ENCODE measurements at places on chromosomes 12 and 14.
A peak's percentile ranks its signal among the peaks of the same experiment; 100 is the strongest.

GRCh38 chr12:29505122-29505521, 7.6 kb upstream of the OVCH1 start:
- DNase-seq = no peak

GRCh38 chr14:34135492-34135891, 184.6 kb upstream of the EGLN3 start:
- no peak for DNase-seq

- no peak for DNase-seq
These were observed 33.2 kb downstream of the TMEM30B start for GRCh38 chr14:61247935-61248334.

GRCh38 chr12:62625228-62625627, 158.6 kb downstream of the MON2 start:
- DNase-seq = no peak

DNA sequence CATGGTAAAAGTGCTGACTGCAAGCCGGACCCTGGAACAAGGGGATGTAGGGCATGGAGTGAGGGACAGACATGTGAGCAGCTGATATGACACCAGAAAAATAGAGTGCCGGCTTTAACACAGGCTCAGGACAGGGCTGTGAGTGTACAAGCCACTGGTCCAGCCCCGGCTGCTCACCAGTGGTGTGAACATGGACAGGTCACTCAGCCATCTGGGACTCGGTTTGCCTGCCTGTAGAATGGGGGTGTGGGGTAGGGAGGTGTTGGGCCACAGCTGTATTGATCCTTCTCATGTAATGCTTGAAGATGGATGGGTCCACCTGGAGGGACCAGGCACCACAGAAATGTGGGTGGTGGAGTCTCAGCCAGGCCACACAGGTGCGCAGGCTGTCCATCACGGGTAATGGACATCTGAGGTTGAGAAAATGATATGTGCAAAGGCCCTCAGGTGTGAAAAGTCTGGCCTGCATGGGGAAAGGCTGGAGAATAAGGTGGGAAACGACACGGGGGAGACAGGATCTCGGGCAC, 10.6 kb upstream of the KRT74 start:
- DNase-seq = no peak

DNA sequence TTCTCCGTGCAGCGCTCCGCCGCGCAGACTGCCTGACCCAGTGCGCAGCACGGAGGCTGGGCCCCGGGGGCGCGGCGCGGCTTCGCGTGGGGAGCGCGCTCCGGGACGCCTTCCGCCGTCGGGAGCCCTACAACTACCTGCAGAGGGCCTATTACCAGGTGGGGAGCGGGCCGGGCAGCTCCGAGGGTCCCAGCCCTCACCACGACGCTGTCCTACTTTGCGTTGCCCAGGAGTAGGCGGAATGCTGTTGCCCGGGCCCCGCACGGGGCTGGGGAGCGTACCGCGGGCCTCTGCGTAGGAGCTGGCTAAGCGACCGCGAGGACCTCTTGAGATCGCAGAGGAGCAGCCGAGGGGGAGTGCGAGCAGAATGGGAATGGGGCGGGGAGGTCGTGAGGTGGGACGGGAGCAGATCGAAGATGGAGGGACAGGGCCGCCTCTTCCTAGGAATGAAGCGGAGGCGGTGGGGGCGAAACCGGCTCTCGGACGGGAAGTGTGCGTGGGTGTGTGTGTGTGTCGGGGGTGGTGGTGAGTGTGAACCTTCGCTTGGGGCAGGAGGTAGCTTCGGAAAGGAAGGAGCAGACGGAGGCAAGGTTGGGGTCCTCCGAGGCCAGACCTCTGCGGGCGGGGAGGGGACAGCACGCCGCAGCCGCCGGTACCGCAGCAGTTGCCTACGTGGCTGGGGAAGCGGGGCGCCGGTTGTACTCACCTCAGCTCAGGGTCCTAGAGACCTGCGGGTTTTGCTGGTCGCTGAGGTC, 751 bp downstream of the P3H3 start:
- no peak for DNase-seq

DNA sequence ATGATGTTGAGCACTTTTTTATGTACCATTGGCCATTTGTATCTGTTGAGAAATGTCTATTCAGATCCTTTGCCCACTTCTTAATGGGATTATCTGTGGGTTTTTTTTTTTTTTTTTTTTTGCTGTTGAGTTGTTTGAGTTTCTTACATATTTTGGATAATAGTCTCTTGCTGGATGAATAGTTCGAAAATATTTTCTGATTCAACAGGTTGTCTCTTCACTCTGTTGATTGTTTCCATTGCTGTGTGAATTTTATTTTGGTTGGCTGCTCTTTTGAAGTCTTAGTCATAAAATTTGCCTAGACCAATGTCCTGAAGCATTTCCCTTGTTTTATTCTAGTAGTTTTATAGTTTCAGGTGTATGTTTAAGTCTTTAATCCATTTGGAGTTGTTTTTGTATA, 64.5 kb downstream of the CAND1 start:
- no peak for DNase-seq

GRCh38 chr14:58663494-58664111, 25.8 kb downstream of the DACT1 start:
- DNase-seq = no peak

DNA sequence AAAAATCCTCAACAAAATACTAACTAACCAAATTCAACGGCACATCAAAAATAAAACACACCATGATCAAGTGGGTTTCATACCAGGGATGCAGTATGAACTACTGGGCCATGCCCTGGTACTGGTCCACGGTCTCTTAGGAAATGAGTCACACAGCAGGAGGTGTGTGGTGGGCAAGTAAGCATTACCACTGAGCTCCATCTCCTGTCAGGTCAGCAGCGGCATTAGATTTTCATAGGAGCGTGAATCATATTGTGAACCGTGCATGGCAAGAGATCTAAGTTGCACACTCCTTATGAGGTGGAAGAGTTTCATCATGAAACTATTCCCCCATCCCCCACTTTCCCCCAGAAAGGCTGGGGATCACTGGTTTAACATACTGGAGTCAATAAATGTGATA, 6.7 kb upstream of the LGR5 start:
- no peak for DNase-seq

GRCh38 chr14:46999661-47000060, 348.1 kb upstream of the RPL10L start:
- DNase-seq = no peak

DNA sequence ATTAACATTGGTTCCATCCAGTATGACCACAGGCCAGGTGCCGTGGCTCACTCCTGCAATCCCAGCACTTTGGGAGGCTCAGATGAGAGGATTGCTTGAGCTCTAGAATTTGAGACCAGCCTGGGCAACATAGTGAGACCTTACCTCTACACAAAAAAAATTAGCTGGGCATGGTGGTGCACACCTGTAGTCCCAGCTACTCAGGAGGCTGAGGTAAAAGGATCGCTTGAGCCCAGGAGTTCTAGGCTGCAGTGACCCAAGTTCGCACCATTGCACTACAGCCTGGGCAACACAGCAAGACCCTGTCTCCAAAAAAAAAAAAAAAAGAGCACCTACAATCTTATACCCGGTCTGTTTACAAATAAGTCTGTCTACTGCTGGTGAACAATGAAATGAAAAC, 9.9 kb downstream of the LTA4H start:
- no peak for DNase-seq

DNA sequence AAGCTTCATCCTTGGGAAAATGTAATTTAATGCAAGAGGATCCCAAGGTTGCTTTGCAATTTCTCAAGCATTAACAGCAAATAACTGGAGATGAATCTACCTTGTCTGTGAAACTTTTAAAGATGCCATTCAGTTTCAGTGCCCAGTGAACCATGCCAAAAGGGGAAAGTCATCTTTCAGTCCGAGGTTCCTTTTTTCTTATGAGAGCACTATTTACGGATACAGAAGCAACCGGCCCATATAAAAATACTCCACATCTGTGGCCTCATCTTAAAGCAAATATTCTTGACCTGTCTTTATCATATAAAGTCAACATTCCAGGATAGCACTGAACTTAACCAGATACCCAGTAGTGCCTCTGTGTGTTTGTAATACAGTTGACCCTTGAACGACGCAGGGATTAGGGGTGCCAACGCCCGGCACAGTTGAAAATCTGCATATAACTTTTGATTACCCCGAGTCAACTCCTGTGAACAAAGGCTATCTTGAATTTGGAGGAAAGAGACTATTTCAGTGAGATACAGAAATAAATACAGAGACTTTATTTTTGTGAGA, 209.4 kb downstream of the PCNX1 start:
- DNase-seq = peak; percentile 55

DNA sequence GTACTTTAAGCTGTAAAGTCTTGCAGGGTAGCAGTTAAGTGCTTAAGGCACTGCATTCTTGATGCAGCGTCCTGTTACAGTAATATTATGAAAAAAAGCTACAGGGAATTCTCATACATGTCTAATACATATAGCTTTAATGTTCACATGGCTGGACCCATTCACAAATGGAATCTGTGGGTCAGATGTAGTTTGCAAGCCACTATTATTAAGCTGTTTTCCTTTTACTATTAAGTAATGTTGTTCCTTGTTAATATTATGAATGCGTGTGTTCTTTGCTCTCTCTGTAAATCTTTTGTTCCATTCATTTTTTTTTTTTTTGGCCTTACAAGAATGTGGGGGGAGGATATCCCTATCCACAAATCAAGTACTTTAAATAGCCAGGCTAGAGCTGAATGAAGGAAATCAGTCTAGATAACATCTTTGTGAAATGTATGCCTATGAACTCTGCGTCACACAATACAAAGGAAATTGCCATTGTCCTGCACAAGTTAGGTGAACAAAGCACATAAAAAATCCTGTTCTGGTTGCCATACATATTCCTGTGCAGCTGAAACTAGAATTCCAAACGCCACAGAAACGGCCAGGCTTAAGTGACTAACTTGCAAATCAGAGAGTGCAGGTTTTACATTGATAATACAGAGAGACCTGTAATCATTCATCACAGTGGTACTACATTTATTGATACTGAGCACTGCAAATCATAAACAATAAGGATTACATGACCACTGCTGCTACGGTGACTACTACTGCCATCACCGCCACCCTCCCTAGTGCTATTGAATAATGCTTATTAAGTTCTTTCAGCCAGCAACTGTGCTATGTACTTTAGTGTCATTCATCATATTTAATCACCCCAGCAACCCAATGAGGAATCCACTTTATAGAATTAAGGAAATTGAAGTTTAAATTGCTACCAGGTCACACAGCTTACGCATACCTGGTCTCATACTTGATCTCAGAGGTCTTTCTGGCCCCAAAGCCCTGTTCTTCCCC, 111.9 kb downstream of the HMGA2 start:
- no peak for DNase-seq

GRCh38 chr14:23709923-23710322, 73.8 kb downstream of the DHRS2 start:
- DNase-seq = no peak

DNA sequence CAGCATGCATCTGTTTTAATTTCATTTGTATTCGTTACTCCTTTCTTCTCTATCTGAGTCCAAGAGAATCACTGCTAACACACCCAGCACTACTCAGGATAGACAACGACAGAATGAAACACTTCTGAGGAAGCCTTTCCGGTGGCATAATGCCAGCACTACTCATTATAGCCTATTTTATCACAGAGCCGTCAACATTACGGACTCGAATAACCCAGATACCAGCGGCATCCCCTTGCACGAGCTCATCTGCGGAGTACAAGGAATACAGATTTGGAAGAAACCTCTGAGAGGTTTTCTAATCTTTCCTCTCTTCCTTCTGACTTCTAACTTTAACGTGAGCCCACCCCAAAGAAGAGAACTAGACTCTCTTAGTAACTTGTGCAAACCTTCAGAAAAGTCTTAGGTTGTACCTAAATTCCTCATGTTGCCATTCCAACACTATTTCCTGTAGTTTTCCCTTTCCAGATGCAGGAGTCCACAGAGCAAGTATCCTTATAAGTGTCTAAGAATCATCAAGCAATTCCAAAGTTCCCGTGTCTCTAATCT, 248.1 kb downstream of the APAF1 start:
- no peak for DNase-seq

GRCh38 chr12:20181416-20182180, 186.7 kb upstream of the PDE3A start:
- DNase-seq = no peak

GRCh38 chr12:62919838-62920237, 15.1 kb downstream of the PPM1H start:
- DNase-seq = no peak

DNA sequence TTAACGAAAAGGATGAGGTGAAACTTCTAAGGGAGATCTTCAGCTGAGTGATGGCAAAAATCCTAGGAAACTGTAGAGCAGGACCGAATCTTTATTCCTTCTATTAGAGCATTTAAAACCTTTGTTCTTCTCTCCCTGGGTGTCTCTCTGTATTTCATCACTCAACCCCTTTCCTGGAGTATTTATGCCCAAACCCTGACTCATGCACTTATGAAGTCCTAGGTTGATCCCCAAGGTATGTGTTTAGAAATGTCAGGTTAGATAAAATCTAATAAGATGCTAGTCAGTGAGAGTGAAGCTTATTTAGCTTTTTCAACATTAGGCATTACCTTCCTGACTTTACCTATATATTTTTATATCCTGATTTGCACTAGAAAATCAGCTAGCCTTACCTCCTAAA, 239.8 kb upstream of the NPAS3 start:
- no peak for DNase-seq

- no peak for DNase-seq
These were observed 32.8 kb upstream of the CMKLR1 start for GRCh38 chr12:108371801-108372344.

- no peak for DNase-seq
These were observed 10.0 kb downstream of the FGFR1OP2 start for GRCh38 chr12:26948309-26948708.

DNA sequence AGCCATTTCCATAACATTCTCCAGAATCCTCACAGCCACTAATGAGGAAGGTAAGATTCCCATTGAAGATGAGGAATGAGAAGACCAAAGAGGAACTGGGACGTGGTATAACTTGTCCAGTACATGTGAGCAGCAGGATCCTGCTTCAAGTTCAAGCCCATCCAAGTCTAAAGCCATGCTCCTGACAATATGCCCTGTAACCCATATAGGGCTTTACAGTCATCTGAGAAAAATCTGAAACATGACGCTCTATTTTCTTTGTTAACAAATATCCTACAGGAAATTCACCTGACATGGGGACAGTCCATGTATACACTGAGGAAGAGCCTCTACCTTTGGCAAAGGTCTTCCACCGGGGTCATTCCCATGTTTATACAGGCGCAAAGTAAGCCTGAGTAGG, 3.1 kb upstream of the ACTR6 start:
- DNase-seq = no peak

GRCh38 chr14:102138961-102139285, 774 bp upstream of the WDR20 start:
- DNase-seq = no peak

- DNase-seq = no peak
These were observed 12.5 kb downstream of the STYK1 start for GRCh38 chr12:10661338-10661737.

DNA sequence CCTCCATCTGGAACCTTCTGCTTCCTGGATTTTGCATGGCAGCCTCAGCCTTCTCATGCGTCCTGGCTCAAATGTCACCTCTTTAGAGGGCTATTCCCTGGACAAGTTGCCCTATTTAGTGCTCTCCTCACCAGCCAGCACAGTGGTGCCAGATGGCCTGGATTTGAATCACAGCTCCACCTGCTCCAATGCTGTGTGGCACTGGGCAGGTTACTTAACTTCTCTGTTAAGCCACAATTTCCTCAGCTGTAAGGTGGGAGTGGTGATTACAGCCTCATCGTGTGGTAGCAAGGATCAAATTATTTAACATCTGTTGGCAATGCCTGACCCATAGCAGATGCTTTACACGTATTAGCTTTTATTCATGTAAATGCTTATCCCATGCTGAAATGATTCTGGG, 16.7 kb upstream of the POP5 start:
- no peak for DNase-seq

- peak; percentile 63 for DNase-seq
These were observed 1.2 kb downstream of the CRY1 start for GRCh38 chr12:107091989-107092641.

Data from GM12865 (cell line).